ENCODE measurements at places on chromosomes 1 and 21. TPM values are rescaled to one million over a fixed set of nuclear protein-coding genes. Genes with fewer than 3 reads are reported as not detected.

The KCNH1 gene
- 0.22 TPM for total RNA-seq

The NHLH1 gene
- not detected for total RNA-seq

The C1orf53 gene
- total RNA-seq, result 4.6 TPM

The MAP10 gene
- 3.1 TPM for total RNA-seq

The RAP1GAP gene
- 1.2 TPM for total RNA-seq

The CYP2J2 gene
- 0.33 TPM for total RNA-seq

The RHD gene
- not detected for total RNA-seq

The AKIRIN1 gene
- total RNA-seq, result 36.9 TPM

The MINDY1 gene
- total RNA-seq, result 6.0 TPM

The NPHS2 gene
- not detected for total RNA-seq

The TPTE gene
- total RNA-seq, result not detected

The ITLN2 gene
- total RNA-seq, result not detected

The HSD3B1 gene
- total RNA-seq, result not detected

The SH3D21 gene
- total RNA-seq, result 6.2 TPM

The CTSK gene
- 199 TPM for total RNA-seq

The TMEM54 gene
- 53.0 TPM for total RNA-seq

The SLFNL1 gene
- total RNA-seq, result 0.87 TPM

The ATP5PB gene
- 361 TPM for total RNA-seq

The TRPM2 gene
- total RNA-seq, result under 0.01 TPM

Data from uterine smooth muscle cell (primary cell).